ENCODE measurements at places on chromosomes 3 and 15.

GRCh38 chr3:111362381-111363009, 179.5 kb upstream of the CD96 start:
- peak; percentile 42 for DNase-seq

- DNase-seq: no peak
Observed at GRCh38 chr3:195609229-195609628, 25.5 kb upstream of the APOD start.

- DNase-seq: no peak
Observed at GRCh38 chr3:139109271-139109670, 64.6 kb upstream of the PRR23C start.

DNA sequence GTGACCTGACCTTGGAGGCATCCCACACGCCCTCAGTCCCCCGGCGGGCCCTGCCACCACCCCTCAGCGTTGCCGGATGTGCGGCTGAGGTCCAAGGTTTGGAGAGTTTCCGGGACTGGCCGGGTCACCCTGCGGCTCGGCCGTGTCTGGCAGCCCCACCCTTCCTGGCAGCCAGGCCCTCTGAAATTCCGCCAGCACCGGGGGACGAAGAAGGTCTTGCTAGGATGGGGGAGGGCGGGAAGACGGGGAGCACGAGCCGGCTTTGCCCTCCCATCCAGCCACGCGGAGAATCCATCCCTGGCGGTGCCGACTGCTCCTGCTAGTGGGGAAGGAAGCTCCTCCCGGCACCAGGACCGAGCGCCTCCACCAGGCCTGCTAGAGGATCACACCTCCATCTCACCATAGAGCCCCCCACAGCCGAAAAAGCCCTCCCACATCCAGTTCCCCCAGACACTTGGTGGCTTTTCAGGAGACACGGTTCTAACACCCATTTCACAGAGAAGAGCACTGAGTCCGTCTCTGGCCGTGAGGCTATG, 81.5 kb downstream of the CPN2 start:
- DNase-seq: peak; percentile 65

- no peak for DNase-seq
Observed at GRCh38 chr3:99614768-99615167, 23.6 kb upstream of the COL8A1 start.

Data from M059J (cell line).